ENCODE measurements at places on chromosomes 12 and 14.

GRCh38 chr12:50862316-50862715, 19.6 kb downstream of the TMPRSS12 start:
- DNase-seq, result peak; percentile 81

GRCh38 chr12:104477510-104478390, 21.0 kb downstream of the CHST11 start:
- DNase-seq, result no peak

- no peak for DNase-seq
Measured at GRCh38 chr12:34404377-34405285, 382.3 kb downstream of the ALG10 start.

- no peak for DNase-seq
Measured at GRCh38 chr12:107486140-107486892, 199.3 kb upstream of the PWP1 start.

DNA sequence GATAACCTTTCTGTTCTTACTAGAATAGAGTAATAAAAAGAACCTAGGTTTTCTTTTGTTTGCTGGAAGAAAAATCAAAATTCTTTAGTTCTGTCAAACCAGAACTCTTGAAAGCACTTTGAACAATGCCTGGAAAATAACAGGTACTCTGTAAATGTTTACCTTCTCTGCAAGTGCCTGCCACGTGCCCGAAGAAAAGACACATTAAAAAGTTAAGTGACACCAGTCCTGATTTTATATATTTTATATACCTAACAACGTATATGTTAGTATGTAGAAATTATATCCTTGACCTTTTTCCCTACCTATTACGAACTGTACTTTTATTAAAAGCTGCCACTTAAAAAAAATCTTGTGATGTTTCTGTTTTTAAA, 976 bp downstream of the THAP2 start:
- DNase-seq, result no peak

GRCh38 chr12:72256725-72257124, 15.4 kb upstream of the TRHDE start:
- peak; percentile 67 for DNase-seq

- DNase-seq, result no peak
Measured at GRCh38 chr14:104891121-104891551, 26.1 kb downstream of the CEP170B start.

GRCh38 chr14:65961004-65961403, 525.2 kb upstream of the CCDC196 start:
- peak; percentile 46 for DNase-seq

GRCh38 chr14:50619569-50620141, 48.5 kb downstream of the SAV1 start:
- DNase-seq, result peak; percentile 53

GRCh38 chr12:51868821-51869495, 18.9 kb upstream of the ANKRD33 start:
- DNase-seq, result no peak

GRCh38 chr14:103353362-103353761, 19.3 kb downstream of the EIF5 start:
- DNase-seq, result no peak

- DNase-seq, result no peak
Measured at GRCh38 chr14:90608281-90608680, 207.9 kb downstream of the TTC7B start.

DNA sequence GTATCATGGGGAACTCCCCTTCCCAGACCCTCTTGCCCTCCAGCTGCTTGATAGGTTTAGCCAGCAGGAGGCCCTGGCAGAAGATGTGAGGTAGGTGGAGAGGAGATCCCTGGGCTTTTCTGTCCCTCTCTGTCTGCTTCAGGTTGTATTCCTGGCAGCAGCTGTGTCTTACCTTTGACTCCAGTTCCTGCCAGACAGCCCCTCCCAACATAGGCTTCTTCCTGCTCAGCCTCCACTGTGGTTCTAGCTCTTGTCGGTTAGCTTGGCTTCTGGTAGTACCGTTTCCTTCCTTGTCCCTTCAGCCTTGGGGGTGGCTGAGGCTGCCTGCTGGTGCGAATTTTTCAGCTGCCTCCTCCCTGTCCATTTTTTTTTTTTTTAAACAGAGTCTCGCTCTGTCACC, 215.7 kb upstream of the CRY1 start:
- no peak for DNase-seq

GRCh38 chr14:69537900-69538299, 36.8 kb downstream of the CCDC177 start:
- DNase-seq, result no peak

- DNase-seq, result no peak
Measured at GRCh38 chr14:96390965-96391292, 999 bp upstream of the AK7 start.

- DNase-seq, result no peak
Measured at GRCh38 chr14:89283327-89284060, 133.5 kb downstream of the FOXN3 start.

GRCh38 chr14:101561145-101561896, at the start of gene DIO3:
TSS of gene DIO3 (plus strand) at chr14:101561495.
- DNase-seq, result peak; percentile 18

DNA sequence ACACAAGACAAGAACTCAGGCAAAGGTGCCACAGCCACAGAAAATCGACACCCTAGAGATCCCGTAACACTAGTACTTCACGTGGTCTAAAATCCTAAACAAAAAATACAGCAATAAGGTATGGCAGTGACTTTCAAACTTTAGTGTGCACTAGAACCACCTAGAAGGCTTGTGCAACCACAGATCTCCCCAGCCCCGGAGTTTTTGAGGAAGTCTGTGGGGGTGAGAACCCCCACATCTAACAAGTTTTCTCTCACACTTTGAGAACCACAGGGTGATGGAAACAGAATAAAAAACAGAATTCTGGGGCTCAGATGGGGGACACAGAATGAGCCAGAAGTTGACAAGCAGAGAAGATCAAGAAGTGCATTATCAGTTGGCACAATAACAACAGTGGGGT, 254.0 kb downstream of the ANO6 start:
- DNase-seq, result no peak

Measured in fibroblast of skin of back (primary cell).